ENCODE measurements at places on chromosomes 16 and 17.

DNA sequence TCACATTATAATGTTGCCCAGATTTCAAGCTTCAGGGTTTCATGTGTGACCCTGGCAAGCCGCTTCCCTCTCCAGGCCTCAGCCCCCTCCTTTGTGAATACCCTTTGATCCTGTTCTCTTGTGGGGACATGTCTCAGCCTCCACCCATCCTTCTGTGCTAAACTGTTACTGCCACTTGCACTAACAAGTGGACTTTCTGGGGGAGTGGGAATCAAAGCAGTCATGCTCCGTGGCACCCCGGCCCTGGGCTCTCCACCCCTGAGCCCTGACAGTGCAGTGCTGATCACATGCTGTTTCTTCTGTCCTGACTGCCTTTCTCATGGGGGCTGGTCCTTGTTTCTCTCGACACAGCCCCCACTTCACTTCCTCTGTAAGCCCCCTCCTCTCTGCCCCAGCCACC lies 9.7 kb upstream of the DCAF7 start:
- no peak for DNase-seq

- DNase-seq: no peak
These were observed 22.9 kb downstream of the MARVELD3 start for GRCh38 chr16:71648921-71649320.

DNA sequence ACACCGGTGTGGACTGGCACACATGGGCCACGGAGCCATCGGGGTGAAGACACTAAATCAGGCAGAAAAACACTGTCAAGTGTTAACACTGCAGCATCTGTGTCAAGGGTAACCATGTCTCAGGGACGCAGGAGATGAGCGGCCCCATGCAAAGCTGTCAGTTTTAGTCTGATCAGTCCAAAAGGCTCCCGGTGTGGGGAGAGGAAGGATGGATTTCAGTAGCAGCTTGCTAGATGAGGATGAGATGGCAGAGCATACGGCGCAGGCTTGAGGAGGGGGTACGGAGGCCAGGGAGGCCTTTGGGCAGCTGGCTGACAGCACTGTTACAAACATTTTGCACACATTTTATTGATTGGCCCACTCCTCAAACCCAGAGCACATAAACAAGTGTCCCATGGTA lies 98.1 kb downstream of the GNAO1 start:
- no peak for DNase-seq

- no peak for DNase-seq
These were observed 4.4 kb downstream of the ACADVL start for GRCh38 chr17:7224110-7224509.

DNA sequence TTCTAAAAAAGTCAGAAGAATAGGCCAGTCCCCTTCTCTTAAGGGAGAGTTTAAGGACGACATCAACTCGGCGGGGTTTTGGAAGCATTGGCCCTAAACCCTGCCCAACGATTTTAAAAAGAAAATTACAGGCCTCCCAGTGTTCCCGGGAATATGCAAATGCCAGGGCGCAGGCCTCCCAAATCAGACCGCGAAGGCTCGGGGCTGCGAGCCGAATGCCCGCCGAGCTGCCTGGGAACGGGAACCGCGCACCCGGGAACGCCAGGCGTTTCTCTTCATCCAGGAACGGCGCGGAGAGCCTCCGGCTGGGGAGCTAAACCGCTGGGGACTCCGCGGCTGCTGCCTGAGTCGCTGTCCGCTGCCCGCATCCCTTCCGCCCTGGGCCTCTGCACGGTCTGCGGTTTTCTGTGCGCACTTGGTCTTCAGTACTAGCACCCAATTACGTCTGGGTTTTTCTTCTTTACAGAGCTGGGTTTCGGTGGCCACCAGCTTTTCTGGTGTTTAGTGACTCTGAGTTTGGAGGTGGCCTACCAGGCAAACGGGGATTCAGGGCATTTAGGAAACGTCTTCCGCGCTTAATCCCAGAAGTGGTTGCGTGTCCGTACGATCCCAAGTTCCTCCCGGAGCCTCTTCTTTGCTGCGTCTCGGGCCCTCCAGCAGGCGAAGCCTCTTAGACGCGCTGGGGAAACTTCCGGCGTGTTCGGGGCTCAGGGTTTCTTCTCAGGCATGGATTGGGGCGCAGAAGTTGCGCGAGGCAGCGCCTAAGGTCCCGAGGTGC lies 5.7 kb downstream of the IRX5 start:
- DNase-seq: no peak

GRCh38 chr16:66516808-66517585 lies 32.9 kb downstream of the TK2 start:
- peak; percentile 94 for DNase-seq

DNA sequence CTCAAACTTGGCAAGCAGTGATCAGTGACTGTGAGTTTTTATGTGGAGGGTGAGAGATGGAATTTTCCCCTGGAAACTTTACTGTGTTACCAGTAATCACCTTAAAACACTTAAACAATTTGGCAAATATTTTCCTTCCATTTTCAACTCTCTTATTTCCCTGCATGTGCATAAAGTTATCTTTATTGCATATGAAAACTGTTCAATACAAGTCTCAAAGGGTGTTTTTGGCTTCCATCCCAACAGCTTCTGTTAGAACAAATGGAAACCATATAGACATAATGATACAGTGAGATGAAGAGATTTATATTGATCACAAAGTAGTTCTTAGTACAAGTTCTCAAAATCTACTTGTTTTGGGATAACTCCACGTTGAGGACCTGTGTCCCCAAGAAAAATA lies 36.4 kb upstream of the TANGO6 start:
- no peak for DNase-seq

DNA sequence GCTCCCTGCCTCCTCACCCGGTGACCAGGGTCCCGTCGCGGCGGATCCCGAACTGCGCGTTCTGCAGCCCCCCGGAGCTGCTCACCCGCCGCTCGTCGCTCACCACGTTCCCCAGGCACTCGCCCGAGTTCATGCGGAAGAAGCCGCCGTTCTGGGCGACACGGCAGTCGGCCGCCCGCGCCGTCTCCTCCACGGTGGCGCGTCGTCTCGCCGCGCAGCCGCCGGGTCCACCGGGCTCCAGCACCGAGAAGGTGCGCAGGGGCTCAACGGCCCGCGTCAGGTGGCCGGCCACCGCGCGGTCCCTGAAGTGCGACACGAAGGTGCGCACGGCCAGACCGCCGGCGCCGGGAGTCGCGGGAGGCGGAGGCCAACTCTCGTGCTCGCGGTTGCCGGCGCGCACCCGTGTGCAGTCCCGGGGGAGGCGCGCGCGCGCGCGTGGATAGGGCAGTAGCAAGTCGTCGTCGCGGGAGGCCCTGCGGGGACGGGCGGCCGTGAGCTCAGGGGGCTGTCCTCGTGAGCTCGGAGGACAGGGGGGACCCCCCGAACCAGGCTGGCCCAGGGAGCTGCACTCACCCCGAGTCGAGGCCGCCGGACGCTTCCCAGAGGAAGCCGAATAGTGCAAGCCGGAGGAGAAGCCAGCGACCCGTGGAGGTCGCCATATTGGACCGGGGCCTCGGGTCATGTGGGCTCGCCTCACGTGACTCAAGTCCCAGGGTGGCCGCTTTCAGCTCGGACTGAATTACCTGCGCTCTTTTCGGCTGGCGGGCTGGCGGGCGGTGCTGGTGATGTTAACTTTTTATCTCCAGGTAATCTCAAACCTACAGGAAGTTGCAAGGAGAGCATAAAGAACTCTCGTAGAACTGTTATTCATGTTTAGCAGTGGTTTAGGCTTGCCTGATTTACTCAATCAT lies at the start of gene NAGPA:
Gene NAGPA, minus strand, starts transcription at position 680 of the 911 bp plus-strand sequence. Its CDS starts 21 bp downstream, at position 659.
- DNase-seq: peak; percentile 87

- DNase-seq: no peak
These were observed 9.7 kb upstream of the KIF18B start for GRCh38 chr17:44956998-44957981.

GRCh38 chr17:82009413-82009812 lies 13.3 kb downstream of the CENPX start:
- DNase-seq: no peak

DNA sequence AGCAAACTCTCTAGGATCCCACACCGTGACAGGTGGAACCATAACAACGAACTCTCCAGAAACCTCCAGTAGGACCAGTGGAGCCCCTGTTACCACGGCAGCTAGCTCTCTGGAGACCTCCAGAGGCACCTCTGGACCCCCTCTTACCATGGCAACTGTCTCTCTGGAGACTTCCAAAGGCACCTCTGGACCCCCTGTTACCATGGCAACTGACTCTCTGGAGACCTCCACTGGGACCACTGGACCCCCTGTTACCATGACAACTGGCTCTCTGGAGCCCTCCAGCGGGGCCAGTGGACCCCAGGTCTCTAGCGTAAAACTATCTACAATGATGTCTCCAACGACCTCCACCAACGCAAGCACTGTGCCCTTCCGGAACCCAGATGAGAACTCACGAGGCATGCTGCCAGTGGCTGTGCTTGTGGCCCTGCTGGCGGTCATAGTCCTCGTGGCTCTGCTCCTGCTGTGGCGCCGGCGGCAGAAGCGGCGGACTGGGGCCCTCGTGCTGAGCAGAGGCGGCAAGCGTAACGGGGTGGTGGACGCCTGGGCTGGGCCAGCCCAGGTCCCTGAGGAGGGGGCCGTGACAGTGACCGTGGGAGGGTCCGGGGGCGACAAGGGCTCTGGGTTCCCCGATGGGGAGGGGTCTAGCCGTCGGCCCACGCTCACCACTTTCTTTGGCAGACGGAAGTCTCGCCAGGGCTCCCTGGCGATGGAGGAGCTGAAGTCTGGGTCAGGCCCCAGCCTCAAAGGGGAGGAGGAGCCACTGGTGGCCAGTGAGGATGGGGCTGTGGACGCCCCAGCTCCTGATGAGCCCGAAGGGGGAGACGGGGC lies 1.3 kb downstream of the SPN start:
- no peak for DNase-seq

GRCh38 chr16:15434079-15434424 lies 336 bp upstream of the BMERB1 start:
- no peak for DNase-seq

GRCh38 chr17:82684228-82684841 lies 14.2 kb downstream of the RAB40B start:
- no peak for DNase-seq

DNA sequence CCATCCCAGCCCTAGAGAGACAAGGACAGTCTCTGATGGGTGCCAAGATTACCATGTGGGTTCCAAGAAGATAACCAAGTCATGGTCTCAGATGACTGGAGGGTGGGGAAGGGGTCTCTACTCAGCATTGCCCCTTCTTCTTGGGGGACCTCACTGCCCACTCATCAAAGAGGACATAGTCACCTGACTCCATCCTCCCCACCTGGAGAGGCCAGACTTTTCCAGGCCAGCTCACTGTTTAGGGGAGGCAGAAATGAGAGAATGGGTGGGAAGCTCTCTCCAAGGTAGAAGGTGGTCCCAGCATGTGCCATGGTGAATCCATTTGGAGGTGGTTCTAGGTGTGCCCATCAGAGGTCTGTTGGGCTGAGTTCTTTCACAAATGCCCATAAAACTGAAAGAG lies 20.7 kb upstream of the IL21R start:
- no peak for DNase-seq

DNA sequence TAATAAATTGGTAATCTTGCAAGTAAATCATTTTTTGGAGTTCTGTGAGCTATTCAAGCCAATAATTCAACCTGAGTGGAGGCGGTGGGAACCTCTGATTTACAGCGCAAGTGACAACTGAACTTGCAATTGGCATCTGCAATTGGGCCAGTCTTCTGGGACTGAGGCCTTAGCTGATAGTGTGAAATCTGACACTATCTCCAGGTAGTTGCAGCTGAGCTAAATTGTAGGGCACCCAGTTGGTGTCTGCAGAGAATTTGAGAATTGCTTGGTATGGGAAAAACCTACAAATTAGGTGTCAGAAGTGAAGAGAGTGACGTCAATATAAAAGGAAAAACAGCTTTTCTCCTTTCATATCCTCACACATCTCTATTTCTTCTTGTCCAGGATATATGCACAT lies 1633.6 kb upstream of the GOT2 start:
- DNase-seq: no peak

DNA sequence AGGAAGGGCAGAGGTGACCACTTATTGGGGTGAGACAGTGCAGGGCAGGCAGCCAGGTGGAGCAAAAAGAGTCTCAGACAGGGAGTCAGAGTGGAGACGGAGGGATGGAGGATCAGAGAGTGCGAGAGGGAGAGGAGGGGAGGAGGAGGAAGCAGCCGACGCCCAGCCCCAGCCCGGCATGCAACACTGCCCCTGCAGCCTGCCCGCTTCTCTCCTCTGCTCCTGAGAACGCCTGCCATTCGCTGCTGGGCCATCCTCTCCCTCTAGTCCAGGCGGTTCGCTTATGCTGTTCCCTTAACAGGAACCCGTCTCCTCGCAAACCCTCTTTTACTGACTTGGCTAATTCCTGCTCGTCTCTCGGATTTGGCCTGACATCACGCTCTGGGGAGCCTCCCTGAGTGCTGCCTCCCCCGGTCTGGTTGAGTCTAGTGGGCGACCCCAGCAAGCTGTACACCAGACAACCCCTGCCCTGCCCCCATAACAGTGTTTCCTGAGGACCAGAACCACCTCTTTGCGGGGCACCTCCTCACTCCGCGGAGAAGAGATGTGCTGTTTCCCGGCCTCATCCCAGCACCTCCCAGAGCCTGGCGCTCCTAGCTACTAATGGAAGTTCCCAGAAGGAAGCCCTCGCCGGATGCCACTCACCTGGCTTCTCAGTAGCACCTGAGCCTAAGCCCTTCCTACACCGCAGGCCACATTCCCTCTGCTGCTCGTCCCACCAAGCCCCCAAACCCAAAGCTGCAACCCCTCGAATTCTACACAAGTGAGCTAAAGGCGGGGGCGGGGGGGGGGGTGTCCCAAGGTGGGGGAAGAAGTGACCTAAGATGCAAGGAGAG lies 61.2 kb upstream of the CCL1 start:
- no peak for DNase-seq

DNA sequence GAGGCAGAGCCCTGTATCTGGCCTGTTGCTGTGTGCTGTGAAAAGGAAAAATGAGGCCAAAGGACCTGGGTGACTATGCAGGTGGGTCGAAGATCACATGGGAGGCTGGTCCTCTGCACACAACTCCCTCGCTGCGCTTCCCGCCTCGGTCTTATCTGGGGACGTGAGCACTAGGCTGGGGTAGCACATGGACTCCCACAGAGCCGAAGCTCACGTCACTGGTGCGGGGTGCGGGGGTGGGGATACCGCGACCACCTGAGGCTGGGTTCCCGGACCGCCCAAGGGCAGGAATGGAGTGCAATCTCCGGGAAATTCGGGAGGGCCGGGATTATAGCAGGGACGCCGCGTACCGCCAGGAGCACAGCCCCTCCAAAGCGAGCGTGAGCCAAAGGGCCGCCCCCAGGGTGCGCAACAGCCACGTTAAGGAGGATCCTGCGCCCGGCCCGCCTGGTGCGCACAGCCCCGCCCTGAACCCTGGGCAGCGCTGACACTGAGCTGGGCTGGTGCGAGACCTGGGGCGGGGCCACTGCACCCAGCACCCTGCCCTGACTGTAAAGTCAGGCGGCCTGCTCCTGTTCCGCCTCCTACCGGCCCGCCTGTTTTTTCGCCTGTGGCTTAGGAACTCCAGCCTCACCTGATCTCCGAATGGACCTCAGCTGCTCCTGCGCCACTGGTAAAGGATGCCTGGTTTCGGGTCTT lies 4.8 kb downstream of the MT1A start:
- peak; percentile 41 for DNase-seq

DNA sequence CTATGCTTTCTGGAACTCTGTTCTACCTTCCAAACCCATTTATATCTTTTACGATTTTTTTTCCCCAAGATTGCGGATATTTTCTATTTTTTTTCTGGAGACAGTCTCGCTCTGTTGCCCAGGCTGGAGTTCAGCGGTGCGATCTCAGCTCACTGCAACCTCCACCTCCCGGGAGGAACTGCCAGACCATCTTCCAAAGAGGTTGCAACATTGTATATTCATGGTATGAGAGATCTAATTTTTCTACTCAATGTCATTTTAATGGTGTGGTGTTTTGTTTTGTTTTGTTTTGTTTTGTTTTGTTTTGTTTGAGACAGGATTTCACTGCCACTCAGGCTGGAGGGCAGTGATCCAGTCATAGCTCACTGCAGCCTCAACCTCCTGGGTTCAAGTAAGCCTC lies 8.5 kb upstream of the BMERB1 start:
- no peak for DNase-seq

Measured in tibial nerve (tissue), 4 donors.